ENCODE measurements at places on chromosomes 6 and 20. TPM values are rescaled to one million over a fixed set of nuclear protein-coding genes. Genes with fewer than 3 reads are reported as not detected.

BMP5 gene
- 0.56 TPM for total RNA-seq

DLL1 gene
- 7.4 TPM for total RNA-seq

DNA sequence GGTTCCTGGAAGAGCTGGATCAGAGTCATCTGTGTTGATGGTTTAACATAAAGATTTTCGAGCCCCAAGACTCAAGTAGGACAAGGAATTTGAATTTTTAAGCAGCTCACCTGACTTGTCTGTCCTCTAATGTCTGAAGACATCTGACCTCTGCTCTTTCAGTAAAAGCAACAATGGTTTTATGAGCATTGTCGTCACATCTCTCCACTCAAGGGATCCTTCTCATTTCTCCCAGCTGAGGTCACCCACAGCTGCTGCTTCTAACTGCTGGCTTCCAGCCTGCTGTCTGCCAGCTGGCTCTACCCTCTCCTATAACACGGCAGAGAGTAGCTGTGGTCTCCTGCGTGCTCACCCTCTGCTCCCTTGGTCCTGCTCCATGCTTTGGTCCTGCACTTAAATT, 24.7 kb upstream of the HDAC2 start:
- H3K4me3 ChIP-seq, result no peak overlapping the region
- no peaks in the 10 kb centered on the region for H3K36me3 ChIP-seq
- no peaks in the 10 kb centered on the region for H3K27me3 ChIP-seq
- H3K27ac ChIP-seq, result peak overlapping the region; percentile 65
- no peaks in the 10 kb centered on the region for H3K4me1 ChIP-seq

TREML2 gene
- total RNA-seq, result not detected

DNA sequence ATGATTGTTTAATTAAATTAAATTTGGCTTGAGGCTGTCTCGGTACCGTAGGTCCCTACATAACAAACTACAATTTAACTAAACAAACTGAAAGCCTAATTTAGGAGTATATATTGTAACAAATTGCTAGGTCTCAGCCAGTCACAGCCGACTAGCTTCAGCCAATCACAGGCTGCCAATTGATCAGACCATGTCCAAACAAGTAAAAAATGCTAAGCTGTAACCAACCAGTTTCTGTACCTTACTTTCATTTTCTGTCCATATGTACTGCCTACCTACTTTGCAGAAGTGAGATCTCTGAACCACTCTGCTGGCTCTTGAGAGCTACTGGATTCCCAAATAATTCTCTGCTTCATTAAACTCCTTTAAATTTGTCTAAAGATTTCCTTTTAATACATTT, 648.0 kb upstream of the GJE1 start:
- no peaks in the 10 kb centered on the region for H3K36me3 ChIP-seq
- no peaks in the 10 kb centered on the region for H3K4me1 ChIP-seq
- H3K4me3 ChIP-seq, result no peak overlapping the region

DNA sequence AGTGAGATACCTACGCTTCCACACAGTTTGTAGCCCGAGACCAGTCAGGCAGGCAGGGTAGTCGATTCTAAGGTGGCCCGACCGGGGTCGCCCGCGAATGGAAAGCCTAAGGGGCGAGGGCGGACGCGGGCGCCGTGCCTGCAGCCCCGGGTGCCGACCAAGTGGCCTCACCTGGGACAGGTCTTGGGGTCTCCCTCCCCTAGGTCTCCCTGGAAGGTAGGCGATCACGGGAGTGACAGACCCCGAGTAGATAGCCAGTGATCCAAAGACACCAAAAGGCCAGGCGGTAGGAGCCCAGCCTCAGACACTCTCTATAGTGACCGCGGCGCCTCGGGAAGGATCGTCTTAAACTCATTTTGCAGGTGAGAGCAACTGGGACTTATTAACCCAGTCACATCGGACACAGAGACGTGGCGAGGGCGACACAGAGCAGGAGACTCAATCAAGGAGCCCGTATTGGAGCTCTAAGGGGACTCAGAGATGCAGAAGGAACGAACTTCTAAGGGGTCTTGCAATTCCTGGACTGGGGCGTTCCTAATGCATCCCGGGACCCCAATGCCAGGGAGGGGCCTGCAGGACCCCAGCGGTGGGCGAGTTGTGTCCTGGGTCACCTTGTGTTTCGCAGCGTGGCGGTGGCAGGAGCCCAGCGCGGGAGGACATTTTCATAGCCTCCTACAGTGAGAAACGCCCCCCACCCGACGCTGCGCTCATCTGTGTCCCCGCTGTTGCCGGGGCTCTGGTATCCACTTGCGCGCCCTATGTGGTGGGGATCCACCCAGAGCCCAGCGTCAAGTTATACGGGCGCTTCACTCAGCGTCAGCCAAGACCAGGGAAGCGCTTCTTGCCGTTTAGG, 2.1 kb upstream of the VSX1 start:
- peak; percentile 91 for DNase-seq
- H3K27me3 ChIP-seq, result peaks cover 97% of the 10 kb centered on the region
- no peaks in the 10 kb centered on the region for H3K36me3 ChIP-seq
- no peak overlapping the region for H3K27ac ChIP-seq
- H3K4me3 ChIP-seq, result peak overlapping the region; percentile 73
- no peaks in the 10 kb centered on the region for H3K4me1 ChIP-seq

DNA sequence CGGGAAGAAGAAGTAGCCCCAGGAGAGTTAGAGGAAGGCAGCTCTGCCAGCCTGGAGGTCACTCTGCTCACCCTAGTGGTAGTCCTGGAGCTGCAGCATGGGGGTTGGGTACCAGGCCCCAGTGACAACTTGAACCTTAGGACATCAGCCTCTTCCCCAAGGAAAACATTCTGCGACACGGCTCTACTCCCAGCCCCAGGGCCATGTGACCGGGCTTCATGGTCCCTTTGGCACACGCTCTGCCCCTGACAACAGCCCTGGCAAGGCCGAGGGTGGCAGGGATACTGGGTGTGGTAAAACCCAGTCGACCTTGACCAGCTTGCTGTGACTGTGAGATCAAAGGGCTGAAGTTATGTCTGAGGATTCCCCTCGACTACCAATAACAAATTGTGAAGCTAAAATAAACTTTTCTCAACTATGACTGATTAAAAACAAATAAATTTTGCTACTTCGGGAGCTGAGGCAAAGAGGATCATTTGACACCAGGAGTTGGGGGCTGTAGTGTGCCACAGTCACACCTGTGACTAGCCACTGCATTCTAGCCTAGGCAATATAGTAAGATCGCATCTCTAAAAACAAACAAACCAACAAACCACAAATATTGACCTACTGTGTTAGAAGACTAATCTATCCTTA, 24.4 kb upstream of the ARID1B start:
- no peak overlapping the region for H3K27ac ChIP-seq
- H3K27me3 ChIP-seq, result no peaks in the 10 kb centered on the region
- peak; percentile 82 for DNase-seq
- H3K36me3 ChIP-seq, result no peaks in the 10 kb centered on the region

GTPBP2 gene
- 63.0 TPM for total RNA-seq

- H3K4me3 ChIP-seq, result peak overlapping the region; percentile 91
- H3K36me3 ChIP-seq, result no peaks in the 10 kb centered on the region
- no peaks in the 10 kb centered on the region for H3K4me1 ChIP-seq
- no peak for DNase-seq
Observed at GRCh38 chr6:125781314-125781868, 9.4 kb upstream of the NCOA7 start.

MATN4 gene
- 0.35 TPM for total RNA-seq

GRCh38 chr20:24968278-24968800, 19.3 kb downstream of the CST7 start:
- no peak overlapping the region for H3K27ac ChIP-seq
- no peak overlapping the region for H3K4me3 ChIP-seq
- no peaks in the 10 kb centered on the region for H3K4me1 ChIP-seq
- H3K36me3 ChIP-seq, result peaks cover 54% of the 10 kb centered on the region

NR2E1 gene
- total RNA-seq, result not detected

ECT2L gene
- total RNA-seq, result not detected

- peaks cover 42% of the 10 kb centered on the region for H3K27me3 ChIP-seq
- DNase-seq, result no peak
- no peak overlapping the region for H3K27ac ChIP-seq
- H3K4me3 ChIP-seq, result no peak overlapping the region
- H3K4me1 ChIP-seq, result peaks cover 3% of the 10 kb centered on the region
Observed at GRCh38 chr6:116529466-116530290, 15.8 kb downstream of the TRAPPC3L start.

DNA sequence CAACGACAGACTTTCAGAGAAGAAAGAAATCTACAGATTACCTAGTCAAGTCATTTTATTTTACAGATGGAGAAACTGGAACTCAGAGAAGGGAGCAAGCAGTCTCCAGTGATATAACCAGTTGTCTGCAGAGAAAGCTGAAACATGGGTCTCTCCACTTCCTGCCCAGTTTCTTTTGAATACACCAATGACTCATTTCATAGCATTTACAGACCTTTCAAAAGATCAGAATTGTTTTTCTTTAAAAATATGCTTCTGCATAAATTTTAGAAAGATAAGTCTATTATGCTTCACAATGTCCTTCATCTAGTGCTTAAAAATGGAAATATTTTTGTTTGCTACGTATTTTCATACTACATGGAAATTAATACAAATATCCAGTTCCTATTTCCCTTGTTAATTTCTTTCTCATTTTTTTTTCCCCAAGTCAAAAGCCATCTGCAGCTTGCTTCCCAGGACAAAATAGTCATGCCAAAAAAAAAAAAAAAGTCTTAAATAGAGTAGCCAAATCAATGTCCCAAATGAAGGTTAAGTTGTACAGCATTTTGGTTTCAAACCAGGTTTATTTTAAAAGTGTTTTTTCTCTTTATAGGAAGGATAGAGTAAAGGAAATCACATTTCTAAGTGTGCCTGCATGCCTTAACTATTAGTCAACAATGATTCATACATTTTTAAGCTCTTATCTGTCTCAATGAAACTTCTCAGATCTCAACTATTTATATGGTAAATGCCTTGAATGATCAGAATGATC, 36.9 kb downstream of the ARHGAP18 start:
- no peak overlapping the region for H3K27ac ChIP-seq
- no peak for DNase-seq
- H3K4me1 ChIP-seq, result no peaks in the 10 kb centered on the region
- no peak overlapping the region for H3K4me3 ChIP-seq
- no peaks in the 10 kb centered on the region for H3K36me3 ChIP-seq

VNN1 gene
- total RNA-seq, result not detected

GRCh38 chr6:52877168-52877567, 32.3 kb downstream of the GSTA3 start:
- H3K36me3 ChIP-seq, result no peaks in the 10 kb centered on the region
- no peak for DNase-seq
- H3K4me3 ChIP-seq, result no peak overlapping the region
- H3K27ac ChIP-seq, result no peak overlapping the region
- H3K4me1 ChIP-seq, result no peaks in the 10 kb centered on the region
- no peaks in the 10 kb centered on the region for H3K27me3 ChIP-seq

- no peak overlapping the region for H3K4me3 ChIP-seq
- H3K27ac ChIP-seq, result no peak overlapping the region
- no peaks in the 10 kb centered on the region for H3K36me3 ChIP-seq
- no peak for DNase-seq
- no peaks in the 10 kb centered on the region for H3K27me3 ChIP-seq
Observed at GRCh38 chr6:1787894-1788293, 178.2 kb downstream of the FOXC1 start.

CPXM1 gene
- total RNA-seq, result 105 TPM

DNA sequence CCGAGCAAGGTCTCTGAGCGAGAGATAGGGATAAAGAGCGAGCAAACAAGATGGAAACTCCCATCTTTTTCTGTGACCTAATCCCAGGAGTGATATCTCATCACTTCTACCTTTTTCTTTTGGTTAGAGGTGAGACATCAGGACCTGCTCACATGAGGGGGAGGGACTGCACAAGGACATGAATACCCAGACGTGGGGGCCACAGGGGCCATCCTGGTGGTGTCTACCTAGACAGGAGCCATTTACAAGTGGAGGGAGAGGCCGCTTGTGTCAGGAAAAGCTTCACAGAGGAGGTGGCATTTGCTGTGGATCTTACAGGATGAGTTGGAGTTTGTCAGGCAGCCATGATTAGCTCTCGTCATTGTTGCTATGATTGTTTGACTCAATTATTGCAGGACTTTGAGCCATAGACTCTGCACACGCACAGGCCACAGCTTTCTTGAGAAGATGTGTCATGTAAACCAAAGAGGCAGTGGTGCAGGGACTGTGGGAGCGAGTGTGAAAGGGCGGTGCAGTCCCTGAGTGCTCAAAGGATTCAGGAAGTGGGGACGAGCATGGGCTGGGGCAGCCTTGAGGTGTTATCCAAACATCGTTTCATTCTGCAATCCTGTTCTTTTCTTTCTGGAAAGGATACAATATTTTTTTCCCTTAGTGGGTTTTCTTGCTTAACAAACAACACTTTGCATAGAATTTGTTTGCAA, 7.7 kb downstream of the NPEPL1 start:
- peak; percentile 35 for DNase-seq
- H3K4me3 ChIP-seq, result no peak overlapping the region
- no peaks in the 10 kb centered on the region for H3K4me1 ChIP-seq
- no peaks in the 10 kb centered on the region for H3K27me3 ChIP-seq

GRCh38 chr6:150142097-150142669, 661 bp upstream of the PPP1R14C start:
- DNase-seq, result no peak
- H3K4me3 ChIP-seq, result peak overlapping the region; percentile 45

- H3K4me1 ChIP-seq, result peaks cover 7% of the 10 kb centered on the region
- peak overlapping the region; percentile 84 for H3K4me3 ChIP-seq
- no peaks in the 10 kb centered on the region for H3K27me3 ChIP-seq
- peak; percentile 84 for DNase-seq
- peaks cover 14% of the 10 kb centered on the region for H3K36me3 ChIP-seq
- H3K27ac ChIP-seq, result peak overlapping the region; percentile 83
Observed at GRCh38 chr6:82365016-82365795, 1.6 kb downstream of the TPBG start.

DNA sequence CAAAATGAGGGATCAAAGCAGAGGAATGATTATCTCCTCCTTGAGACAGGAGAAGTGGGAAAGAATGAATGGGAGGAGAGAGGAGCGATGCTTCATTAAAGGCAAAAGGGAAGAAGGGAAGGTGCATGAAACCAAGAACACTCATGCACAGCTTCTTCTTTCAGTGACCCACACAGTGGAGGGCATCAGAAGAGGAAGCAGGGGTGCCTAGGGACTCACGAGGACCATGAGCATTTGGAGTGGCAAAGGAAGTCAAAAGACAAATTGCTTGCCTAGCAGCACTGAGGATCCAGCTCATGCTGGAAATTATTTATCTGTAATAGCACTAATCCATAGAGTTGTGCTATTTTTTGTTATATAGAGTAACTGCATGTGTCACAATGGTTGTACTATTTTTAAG, 66.1 kb downstream of the SMLR1 start:
- no peaks in the 10 kb centered on the region for H3K4me1 ChIP-seq
- H3K4me3 ChIP-seq, result no peak overlapping the region
- no peak for DNase-seq
- no peaks in the 10 kb centered on the region for H3K27me3 ChIP-seq
- H3K27ac ChIP-seq, result no peak overlapping the region
- H3K36me3 ChIP-seq, result peaks cover 51% of the 10 kb centered on the region

MAD2L1BP gene
- 35.4 TPM for total RNA-seq

- H3K4me1 ChIP-seq, result no peaks in the 10 kb centered on the region
- H3K27ac ChIP-seq, result no peak overlapping the region
- H3K4me3 ChIP-seq, result no peak overlapping the region
- DNase-seq, result no peak
- no peaks in the 10 kb centered on the region for H3K36me3 ChIP-seq
- H3K27me3 ChIP-seq, result peaks cover 22% of the 10 kb centered on the region
Observed at GRCh38 chr6:160330619-160331018, 17.6 kb upstream of the SLC22A3 start.

CCN5 gene
- not detected for total RNA-seq
